ENCODE measurements at places on chromosomes 7 and 10.

- DNase-seq, result no peak
Measured at GRCh38 chr7:155331396-155331795, 33.7 kb downstream of the INSIG1 start.

DNA sequence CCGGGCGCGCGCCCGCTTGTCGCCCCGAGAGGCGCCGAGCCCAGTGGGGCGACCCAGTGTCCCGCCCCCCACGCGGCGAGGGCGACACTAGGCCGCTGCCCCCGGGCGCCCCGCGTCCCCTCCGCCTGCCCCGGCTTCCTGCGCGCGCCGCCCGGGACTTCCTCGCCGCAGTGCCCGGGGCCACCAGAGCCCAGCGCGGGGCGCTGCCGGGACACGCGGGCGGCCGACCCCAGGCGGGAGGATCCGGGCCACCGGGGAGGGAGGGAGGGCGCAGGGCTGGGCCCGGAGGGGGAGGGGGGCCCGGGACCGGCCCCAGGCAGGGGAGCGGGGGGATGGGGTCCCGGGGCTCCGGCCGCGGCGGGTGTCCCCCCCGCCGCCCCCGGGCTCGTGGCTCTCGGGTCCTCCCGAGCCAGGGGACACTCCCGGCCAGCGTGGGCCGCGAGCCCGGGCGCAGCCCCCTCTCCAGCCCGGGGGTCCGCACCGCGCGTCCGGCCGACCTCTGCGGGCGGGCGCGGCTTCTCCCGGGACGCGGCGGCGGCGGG is 435 bp upstream of the PWWP2B start:
- DNase-seq, result no peak

GRCh38 chr10:99435986-99436638 is 5.7 kb upstream of the GOT1 start:
- no peak for DNase-seq

- DNase-seq, result no peak
Measured at GRCh38 chr7:131642429-131642828, 86.0 kb upstream of the PODXL start.

All from stimulated activated CD8-positive, alpha-beta memory T cell treated with anti-CD3 and anti-CD28 coated beads, Interleukin-7, amount 100 ng/mL, for 24 hours (primary cell).